ENCODE measurements at places on chromosomes 16 and 17.

- DNase-seq, result peak; percentile 53
Measured at GRCh38 chr17:48127371-48128051, 19.9 kb downstream of the SNX11 start.

DNA sequence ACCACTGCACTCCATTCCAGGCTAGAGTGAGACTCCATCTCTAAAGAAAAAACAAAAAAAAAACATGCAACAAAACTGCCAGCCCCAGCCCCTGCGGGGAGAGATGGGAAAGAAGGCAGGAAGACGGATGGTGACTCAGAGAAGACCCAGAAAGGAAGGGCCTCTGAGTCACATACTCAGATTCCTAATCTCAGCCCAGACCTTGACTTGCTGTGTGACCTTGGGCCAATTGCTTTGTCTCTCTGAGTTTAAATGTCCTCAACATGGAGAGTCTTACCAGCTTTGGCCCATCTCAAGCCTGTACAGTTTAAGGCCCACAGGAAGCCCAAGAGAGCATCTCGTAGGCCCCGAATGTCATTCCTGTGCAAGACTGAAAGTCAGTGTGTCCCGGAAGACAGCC is 86.5 kb upstream of the LHX1 start:
- DNase-seq, result peak; percentile 72

DNA sequence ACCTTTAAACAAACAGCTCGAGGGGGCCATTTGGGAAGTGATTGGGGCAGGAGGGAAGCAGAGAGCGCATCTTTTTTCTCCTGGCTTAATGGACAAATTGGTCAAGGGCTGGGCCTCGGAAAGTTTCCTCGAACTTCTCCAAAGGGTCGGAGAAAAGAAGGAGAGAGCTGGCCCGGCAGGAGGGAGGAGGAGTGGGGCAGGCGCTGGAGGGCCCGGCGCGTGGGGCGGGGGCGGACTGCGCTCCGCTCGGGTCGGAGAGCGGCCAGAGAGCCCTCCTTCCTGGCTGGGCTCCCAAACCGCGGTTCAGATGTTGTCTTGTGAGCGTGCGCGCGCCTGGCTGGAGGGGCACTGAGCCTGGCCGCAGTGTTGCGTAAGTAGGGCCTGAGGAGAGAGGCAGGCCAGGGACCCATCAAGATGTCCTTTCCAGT is 1.2 kb downstream of the MMP2 start:
- peak; percentile 71 for DNase-seq

GRCh38 chr17:68011199-68011665 is 15.0 kb upstream of the C17orf58 start:
- no peak for DNase-seq

DNA sequence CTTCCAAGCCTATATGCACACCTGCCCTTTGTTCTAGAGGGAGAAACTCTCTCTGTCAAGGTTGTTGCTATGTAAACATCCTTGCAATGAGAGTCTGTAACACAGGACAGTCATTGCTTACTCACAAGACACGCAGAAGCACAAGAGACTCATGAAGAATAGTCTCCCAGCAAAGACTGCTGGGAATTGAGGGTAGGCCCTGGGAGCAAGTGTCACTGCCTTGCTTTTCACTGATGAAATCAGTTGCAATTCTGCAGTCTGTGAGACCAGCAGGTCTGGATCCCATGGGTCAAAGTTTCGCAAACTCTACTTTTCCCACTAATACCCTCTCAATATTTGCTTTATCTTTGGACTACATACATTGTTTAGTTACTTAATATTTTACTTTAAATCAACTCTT is 177.4 kb downstream of the FTO start:
- DNase-seq, result no peak

DNA sequence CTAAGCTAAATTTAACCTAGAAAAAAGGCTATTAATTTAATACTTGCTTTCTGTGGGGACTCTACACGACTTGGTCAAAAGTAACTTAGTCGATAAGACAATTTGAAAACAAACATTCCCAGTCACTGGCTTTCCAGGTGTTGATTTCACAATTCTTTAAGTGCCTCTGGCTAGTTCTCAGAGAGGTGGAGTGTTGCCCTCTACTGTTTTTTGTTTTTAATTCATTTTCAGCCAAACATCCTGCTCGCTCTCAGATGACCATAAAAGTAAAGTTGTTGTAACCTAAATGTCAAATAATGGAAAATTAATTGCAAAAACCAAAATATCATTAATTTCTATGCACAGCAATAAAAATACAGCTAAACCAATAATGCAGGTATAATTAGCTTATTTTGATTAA is 107.1 kb downstream of the MYO1D start:
- no peak for DNase-seq

GRCh38 chr17:63540590-63540989 is 9.7 kb upstream of the DCAF7 start:
- no peak for DNase-seq

GRCh38 chr17:48747445-48748363 is 19.2 kb upstream of the HOXB13 start:
- DNase-seq, result no peak

- no peak for DNase-seq
Measured at GRCh38 chr16:29148867-29149272, 164.0 kb downstream of the LAT start.

- DNase-seq, result no peak
Measured at GRCh38 chr17:65301184-65301583, 164.0 kb downstream of the RGS9 start.

DNA sequence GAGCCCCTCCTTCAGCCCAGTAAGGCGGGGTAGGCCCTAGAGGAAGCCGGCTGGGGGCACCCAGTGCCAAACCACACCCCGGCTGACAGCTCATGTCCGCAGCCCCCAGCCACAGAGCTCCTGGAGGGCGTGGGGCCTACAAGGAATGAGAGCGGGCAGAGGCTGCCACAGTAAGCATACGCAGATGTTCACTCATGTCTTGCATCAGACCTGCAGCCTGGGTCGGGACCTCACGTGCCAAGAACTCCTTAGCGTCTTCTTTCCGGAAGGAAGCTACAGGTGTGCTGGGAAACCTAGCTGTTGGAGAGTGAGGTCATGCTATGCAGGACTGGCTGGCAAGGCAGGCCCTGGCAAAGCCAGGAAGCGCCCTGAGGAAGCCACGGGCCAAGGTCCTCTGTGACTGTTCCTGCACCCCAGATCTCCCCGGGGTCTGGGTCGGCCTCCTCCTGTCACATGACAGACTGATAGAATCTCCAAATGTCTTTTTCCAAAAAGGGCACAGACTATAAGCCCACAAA is 1.6 kb downstream of the ZNF598 start:
- peak; percentile 97 for DNase-seq

- no peak for DNase-seq
Measured at GRCh38 chr16:87897521-87898505, 28.5 kb upstream of the SLC7A5 start.

All from NCI-H226 (cell line).